Esophagus mucosa (tissue), 1 donor: ENCODE measurements at places on chromosomes 6 and 20.

DNA sequence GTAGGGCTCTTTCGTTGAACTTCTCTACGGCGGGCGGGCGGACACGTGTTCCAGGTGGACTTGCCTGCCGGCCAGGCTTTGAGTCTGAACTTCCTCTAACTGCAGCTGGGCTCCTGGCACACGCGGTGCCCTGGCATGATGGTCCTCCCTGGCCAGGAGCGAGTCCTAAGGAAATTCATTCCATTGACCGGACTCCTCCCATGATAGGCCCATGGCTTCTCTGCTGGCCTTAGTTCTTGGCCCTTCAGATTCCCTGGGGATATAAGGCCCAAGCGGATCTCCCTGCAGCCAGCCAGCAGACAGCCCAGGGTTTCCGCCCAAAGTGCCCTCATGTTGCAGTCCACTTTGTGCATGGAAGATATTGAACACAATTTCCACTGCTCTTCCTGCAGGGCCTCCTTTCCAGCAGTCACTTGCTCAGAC, 39.4 kb downstream of the TBC1D7 start:
- ATAC-seq = no peak

- no peak for ATAC-seq
These were observed 39.7 kb downstream of the TMEM181 start for GRCh38 chr6:158599635-158600034.

DNA sequence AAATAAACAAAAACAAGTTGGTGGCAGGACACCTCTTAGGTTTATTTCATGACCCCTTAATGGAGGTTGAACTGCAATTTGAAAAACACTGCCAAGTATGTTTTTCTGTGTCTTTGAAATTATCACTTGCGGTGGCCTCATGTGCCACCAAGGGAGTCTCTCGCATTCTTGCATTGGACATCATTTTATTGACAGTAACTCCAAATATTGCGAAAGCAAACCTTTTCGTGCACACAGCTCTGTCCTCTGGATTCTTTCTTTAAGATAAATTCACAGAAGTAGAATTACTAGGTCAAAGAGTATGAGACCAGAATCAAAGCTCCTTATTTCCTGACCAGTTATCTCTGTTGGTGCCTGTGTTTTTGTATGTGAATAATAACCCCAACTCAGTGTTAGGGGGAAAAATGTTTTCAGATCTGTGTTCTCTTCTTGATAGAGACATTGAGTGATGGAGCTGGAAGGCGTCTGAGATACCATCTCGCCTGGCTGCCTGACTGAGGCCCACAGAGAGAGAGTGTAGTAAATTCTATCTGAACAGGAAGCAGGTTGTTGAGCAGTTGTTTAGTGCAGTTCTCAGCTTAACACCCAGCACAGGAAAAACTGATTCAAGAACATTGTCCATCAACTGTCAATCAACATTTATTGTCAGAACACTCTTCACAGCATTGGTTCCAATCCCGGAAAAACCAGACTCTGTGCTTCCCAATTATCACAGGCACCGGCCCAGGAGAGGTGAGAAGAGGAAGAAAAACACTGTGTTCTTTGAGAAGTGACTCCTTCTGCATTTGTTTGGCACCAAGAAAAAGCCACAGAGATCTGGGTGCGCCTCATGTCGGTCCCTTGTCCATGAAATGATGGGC, 2.2 kb upstream of the CCDC167 start:
- ATAC-seq = no peak

DNA sequence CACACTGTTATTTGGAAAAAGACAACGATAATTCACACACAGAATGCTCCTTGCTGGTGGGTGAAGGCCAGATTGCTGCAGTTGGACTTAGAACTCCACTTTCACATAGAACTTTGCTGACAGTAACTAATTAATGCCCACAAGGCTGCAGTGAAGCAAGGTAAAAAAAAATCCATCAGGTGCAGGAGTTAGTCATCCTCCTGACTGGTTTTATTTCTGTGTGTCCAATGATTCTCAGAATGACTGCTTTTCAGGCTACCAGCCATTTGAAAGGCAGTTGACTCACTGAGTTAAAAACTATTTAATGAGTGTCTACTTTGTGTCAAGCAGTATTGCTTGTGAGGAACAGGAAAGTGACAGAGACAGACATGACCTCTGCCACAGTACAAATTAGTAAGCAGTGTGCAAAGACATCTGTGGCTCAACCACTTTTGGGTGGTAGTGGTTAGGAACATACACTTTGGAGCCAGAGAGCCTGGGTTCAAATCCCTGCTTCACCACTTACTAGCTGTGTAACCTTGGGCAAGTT, 41.9 kb downstream of the ELOVL5 start:
- ATAC-seq = peak; percentile 90

DNA sequence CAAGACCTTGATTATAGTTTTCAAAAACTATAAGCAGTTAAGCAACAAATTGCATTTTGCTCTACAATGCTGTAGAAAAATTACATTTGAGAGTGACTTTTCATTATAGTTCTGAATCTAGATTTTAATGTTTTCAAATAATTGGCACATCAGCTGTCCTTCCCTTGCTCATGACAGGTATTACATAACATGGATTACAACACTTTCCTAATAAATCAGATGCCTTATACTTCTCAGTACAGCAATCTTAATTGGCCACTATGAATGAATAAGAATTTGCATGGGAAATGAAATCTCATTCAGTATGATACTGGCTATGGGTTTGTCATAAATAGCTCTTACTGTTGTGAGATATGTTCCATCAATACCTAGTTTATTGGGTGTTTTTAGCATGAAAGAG, 29.9 kb downstream of the HSF2 start:
- ATAC-seq = no peak

DNA sequence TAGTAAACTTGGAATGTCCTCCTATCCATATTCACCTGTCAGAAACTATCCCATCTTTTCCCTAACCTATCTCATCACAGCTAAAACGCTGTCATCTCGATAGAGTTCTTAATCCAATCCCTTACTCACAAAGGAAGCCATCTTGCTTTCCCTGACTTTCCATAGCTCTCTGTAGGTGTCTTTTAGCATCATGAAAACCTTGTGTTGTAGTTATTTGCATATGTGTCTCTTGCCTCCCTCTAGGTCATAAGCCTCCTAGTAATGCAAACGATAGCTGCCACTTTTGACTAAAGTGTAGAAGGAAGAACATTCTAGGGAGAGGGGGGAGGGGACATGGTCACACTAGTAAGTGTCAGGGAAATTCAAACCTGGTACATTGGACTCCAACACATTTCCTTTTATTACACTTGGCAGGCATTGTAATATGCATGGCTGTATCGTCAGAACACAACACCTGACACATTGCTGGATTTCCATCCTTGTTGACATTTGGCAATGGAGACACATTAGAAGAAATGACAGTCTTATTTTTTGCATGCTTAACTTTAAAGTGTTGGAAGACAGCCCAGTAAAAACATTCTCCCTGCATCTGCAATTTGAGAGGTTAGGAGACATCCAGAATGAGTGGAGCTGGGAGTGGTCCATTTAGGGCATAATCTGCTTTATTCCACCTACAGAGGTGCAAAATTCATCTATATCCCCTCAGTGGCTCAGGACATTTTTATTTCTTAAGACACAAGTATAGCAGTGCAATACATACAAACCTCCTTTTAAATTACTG, 283.4 kb downstream of the HAO1 start:
- ATAC-seq = no peak

DNA sequence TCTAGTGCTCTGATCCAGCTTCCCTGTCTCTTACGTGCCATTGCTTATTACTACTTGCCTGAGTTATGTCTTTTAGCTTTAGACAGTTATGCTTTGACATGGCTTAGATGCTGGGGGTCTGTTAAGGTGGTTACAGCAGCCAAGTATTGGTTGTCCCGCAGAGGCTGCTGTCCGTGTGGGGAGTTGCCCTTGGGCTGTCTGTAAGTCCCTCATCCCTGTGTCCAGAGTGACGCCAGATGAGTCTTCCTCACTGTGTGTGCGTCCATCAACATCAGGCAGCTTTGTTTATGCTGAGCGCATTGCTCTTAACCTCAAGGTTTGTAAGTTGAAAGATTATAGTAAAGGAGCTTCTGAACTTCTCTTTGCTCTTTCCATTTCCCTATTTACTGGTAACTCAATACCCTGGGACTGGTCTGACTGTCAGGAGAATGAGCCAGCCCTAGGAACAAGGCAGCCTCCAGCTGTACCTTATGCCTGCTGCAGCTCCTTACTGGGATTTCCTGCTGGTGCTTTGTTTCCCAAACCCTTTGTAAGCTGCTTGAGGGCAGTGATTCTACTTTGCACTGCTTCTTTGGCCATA, 7.2 kb downstream of the FAM120B start:
- no peak for ATAC-seq

GRCh38 chr20:10466855-10467254, 31.8 kb downstream of the SLX4IP start:
- no peak for ATAC-seq

DNA sequence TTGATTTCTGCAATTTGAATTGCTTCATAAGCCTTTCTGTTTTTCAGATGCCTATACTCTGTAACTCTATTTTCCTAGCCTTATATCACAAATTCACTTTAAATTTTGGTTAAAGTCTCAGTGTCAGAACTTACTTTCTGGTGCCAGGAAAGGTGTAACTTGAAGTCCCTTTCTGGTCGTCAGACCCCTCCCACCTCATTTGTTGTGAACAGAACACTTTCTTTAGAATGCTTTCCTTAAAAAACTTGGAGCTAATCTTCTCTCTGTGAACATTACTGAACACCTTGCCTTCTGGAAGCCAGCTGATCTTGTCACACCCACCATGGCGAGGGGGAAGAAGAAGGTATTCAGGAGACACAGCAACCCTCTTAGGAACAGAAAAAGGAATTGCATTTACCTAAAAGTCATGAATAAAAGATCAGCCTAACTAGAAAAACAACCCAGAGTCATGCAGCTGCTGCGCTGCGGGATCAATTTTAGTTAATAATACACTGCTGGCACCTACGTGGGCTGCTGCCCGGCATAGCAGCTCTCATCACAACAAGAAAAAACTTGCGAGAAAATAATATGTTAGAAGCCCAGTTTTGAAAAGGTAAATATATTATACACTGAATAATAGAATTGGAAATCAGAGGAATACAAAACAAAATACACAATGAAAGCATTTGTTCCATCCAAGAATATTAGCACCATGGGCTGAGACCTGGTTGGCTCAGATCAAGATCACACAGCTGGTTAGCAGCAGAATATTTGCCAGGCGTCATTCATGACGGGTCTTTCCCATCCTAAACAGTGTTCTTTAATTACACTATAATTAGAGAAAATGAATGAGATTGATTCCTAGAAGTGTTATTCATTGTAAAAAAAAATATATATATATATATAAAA, 5.8 kb upstream of the FAM217A start:
- ATAC-seq = no peak

DNA sequence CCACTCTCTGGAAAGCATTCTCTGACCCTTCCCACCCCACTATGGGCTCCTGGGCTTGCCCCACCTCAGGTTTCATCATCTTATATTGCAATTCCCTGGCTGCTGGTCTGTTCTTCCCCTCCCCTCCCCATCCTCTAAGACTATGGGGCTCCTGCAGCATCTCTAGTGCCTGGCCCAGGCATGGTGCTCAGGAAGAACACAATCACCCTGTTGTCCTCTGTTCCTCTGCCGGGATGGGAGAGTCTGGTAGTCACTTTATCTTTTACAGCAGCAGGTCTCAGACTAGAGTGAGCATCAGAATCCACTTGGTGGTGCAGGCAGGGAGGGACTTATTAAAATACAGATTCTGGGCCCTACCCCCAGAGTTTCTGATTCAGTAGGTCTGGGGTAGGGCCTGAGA, 5.0 kb upstream of the LPIN3 start:
- ATAC-seq = no peak

GRCh38 chr6:56756219-56756789, 113.6 kb upstream of the DST start:
- ATAC-seq = no peak

DNA sequence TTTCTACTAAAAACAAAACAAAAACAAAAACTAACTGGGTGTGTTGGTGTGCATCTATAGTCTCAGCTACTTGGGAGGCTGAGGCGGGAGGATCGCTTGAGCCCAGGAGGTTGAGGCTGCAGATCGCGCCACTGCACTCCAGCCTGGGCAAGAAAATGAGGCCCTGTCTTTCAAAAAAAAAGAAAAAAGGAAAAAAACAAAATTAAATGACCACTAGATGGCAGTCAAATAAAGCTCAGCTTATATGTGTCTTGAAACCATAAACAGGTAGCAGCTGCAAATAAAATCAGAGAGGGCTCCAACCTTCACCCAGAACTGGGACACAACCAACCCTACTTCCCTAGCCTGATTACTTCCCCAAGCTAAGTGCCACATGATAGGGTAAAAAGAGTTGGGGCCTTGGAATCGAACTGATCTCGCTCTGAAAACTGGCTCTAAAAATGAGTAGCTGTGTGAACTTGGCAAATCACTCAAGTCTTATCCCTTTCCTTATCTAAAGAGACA, 67.1 kb upstream of the ADGRF4 start:
- peak; percentile 70 for ATAC-seq

DNA sequence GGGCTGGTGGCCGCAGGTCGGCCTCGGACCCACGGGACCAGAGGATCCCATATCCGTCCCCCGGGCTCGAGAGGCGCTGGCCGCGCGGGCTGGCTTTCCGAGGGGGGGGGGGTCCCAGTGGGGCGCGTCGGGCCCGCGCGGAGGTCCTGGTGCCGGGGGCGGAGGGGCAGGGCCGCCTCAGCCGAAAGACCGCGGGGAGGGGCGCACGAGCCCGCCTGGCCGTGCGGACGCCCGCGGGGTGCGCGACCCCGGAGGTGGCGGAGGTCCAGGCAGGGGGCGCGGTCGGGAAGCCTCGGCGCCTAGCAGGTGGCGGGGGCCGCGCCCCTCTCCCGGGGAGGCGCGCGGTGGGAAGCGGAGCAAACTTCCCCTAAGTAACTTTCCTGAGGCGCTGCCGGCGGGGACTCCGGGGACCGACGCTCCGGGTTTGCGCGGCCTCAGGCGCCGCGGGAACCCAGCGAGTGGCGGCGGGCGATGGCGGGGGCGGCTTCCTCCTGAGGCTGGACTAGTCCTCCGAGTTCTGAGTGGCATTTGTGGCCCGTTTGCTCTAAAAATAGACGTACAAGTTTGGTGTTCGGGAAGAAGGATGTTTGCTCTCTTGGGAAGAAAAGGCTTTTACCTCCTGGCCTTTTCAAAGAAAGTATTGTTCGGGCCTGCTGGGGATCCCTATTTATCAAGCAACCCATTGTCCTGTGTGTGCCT, 26.5 kb upstream of the BTBD3 start:
- peak; percentile 49 for ATAC-seq

DNA sequence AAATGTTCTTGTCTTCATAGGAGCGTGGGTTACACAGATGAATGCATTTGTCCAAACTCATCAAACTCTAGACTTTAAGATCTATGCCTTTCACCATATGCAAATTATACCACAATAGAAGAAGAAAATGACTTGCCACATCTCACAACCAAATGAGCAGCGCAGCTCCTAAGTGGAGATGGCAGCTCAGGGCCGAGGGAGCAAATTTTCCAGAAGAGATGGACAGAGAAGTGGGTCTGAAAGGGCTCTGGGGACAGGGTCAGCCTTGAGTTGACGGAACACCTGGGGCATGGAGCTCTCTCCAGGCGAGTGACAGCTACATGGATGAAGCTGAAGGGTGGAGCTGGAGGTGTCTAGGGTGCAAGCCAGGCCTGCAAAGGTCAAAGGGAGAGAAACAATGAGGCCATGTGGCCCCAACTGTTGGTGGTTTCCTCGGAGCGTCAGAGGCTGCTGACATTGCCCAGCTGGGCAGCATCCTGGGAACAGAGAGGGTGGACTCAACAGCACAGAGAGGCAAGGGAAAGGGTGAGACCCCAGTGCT, 228.3 kb downstream of the NRN1 start:
- no peak for ATAC-seq

- no peak for ATAC-seq
These were observed 5.6 kb upstream of the HM13 start for GRCh38 chr20:31508517-31509244.

- no peak for ATAC-seq
These were observed 32.3 kb downstream of the CNKSR3 start for GRCh38 chr6:154478021-154478700.
